ENCODE measurements at places on chromosomes 4 and X.
A peak's percentile ranks its signal among the peaks of the same experiment; 100 is the strongest.

DNA sequence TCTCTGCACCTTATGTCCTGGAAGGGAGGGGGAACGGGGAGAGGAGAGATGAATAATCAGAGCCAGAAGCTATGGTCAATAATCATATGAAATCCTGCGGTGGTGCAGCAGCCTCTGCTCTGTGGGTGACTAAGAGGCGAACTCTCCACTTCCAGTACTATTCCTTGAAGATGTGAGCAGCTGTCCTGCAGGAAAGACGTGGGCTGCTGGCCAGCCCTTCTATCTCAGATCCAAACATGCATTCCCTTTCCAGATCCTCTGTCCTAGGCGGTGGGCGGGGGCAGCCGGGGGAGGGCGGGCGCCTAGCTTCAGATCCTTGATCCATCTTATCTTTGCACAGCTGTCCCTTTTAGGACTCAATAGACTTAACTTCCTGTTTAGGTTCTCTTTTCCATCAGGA, 34.5 kb downstream of the SPINK2 start:
- DNase-seq = peak; percentile 22

GRCh38 chrX:53930515-53931380, 113.5 kb downstream of the PHF8 start:
- no peak for DNase-seq

DNA sequence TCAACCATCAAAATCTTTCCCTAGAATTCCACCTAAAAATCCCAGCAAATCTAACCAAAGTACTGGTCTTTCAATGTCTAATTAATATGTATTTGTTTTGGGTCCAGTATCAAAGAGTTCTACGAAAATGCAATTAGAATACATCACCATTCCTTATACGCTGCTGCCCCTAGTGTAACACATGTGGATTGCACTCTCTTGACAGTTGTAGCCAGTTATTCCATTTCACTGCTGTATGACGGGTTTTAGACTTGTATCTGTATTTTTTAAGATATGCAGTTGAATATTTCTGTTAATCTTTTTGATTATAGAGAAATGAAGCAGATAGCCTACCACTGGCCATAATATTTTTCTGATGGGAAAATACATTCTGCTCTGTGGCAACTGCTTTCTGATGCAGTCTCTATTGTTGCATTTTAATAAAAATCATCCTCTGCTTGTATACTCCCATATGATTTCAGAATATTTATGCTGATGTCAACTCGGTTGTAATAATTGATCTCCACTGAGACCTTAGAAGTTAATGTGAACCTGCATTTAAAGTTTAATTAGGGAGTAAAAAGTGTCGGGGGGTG, 17.1 kb upstream of the PAGE2B start:
- peak; percentile 9 for DNase-seq

- no peak for DNase-seq
These were observed 8.7 kb downstream of the GLOD5 start for GRCh38 chrX:48770296-48770695.

DNA sequence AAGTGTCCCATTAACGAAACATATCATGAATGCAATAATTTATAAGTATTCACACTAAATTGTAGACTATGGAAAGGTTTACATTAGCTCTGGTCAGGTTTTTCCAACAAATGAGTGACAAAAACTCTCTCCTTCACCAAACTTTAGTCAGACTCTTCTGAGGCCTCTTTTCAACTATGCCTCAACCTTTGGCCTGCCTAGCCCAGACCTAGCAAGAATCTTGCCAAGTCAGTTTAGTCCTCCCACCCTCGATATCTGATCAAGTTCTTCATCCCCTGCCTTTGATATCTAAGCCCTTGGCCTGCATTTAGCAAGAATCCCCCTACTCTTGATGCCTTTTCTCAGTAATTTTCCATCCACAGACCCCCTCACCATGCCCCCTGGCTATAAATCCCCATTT, 37.9 kb downstream of the CCDC158 start:
- DNase-seq = no peak

DNA sequence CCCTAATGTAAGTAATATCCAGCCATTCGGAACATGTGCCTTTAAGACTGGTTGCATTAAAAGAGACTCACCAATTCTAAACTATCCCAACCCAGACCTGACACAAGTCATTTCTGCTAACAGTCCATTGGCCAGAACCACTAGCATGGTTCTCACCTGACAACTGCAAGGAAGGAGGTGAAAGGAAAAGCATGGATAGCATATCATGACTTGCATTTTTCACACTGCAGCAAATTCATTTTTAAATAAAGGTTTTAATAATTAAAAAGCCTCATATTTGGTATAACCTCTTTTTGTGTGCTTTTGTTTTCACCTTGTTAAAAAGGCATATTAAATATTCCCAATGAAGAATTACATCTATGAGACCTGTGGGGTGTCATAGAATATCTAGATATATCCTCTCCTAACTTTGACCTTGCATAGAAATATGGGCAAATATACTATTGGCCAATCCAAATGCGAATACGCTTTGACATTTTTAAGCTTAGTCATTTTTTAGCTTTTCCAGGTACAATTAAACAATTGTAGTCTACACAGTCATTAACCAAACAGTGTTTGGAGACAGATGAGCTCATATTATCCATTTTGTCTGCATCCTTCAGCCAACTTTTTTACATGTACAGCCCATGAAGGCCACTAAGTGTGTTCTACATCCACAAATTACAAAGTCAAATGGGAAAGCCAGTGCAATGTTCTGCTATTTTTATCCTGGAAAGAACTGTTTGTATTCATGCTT, 295.3 kb downstream of the PDGFC start:
- no peak for DNase-seq

DNA sequence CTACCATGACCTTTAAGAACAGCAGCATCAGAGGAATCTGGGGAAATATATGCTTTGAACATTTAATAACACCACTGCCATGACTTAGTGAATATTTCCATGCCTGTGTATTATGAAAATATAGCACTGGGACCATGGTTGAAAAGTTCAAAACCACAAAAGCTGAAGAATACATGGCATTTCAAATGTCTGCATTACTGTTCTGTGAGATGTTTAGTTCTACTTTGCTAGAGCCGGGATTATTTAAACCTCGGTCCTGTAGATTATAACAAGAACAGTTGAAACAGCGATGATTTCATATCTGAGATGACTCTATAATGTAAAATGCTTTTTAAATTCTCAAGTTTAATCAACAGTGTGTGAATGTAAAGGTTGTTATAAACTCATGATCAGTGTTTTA, 126.7 kb upstream of the AGA start:
- no peak for DNase-seq

GRCh38 chr4:165184220-165184619, 23.1 kb upstream of the KLHL2 start:
- DNase-seq = no peak

DNA sequence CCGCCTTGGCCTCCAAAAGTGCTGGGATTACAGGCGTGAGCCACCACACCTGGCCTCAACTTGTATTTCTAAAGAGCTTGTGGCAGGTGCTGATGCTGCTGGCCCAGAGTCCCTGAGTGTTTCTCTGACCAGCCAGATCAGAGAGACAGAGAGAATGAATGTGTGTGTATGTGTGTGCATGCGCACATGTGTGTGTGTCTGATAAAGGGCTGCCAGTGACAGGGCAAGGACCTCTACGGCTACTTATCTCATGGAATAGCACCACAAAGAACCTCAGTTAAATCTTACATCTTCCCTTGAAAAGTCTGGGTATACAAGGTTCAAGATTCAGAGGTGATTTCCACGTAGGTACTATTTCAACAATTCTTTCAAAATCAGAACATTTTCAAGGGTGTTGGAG, 86.0 kb downstream of the SCD5 start:
- no peak for DNase-seq

GRCh38 chr4:98673288-98673644, 14.9 kb upstream of the TSPAN5 start:
- DNase-seq = no peak

GRCh38 chr4:23333946-23334878, 555.6 kb downstream of the PPARGC1A start:
- DNase-seq = peak; percentile 21

- DNase-seq = no peak
These were observed 271.8 kb downstream of the INPP4B start for GRCh38 chr4:142574306-142574705.

GRCh38 chr4:157013656-157014055, 42.1 kb upstream of the PDGFC start:
- no peak for DNase-seq

DNA sequence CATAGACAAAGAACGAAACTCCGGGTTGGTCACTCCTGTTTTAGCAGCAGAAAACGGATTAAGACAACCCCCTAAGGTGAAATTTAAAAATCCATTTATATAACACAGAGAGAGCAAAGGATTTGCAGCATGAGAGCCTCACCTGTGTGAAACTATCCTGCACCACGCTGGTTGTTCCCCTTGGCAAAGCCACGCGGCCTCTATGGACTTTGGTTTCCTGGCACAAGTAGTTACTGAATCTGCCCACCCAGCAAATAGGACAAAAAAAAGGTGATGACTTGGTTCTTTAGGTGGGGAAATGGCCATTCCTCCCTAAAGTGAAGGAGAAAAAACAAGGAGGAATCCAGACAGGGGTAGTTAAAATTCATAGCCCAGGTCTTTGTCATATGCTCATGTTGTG, 133.1 kb downstream of the PLS3 start:
- DNase-seq = no peak

DNA sequence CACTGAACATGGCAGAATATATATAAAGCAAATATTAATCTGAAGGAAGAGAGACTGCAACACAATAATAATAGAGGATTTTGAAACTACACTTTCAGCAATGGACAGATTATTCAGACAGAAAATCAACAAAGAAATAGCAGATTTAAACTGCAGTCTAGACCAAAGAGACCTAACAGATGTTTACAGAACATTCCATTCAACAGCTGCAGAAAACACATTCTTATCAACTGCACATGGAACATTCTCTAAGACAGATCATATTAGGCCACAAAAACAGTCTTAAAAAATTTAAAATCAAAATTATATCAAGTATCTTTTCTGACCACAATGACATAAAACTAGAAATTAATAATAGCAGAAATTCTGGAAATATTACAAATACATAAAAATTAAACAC, 27.1 kb downstream of the CENPE start:
- DNase-seq = no peak

DNA sequence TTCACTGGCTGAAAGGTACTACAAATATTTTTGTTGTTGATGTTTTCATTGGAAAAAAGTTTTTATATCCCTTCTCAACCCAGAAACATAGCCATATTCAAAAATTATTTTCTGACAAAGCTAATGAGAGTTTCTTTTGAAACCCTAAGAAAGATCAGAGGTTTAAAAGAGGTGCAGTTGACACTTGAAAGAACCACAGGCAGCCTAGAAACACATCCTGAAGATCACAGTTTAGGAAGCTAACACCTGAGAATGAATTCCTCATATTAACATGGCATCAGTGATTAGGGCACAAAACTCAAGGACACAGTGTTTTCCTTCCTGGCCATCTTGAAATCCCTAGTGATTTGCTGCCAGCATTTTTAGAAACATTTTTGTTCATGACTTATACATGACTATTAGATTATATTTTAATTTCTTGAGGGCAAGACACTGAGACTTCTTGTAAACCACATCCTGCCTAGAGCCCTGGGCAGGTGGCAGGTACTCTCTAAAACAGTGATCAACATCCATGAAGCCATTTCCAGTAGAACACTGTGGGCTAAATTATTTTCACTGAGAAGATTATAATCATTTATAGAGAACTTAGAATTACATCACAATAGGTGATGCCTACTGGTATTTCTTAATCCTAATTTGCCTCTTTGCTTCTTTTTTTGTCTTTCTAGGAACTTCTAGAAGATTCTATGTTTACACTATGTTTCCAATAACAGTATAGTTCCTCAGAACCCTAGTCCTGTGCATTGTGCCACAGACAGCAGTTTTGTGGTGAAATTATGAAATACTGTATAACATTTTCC, 80.0 kb downstream of the ARSJ start:
- no peak for DNase-seq

GRCh38 chr4:187042251-187042650, 318.6 kb upstream of the FAT1 start:
- DNase-seq = no peak

DNA sequence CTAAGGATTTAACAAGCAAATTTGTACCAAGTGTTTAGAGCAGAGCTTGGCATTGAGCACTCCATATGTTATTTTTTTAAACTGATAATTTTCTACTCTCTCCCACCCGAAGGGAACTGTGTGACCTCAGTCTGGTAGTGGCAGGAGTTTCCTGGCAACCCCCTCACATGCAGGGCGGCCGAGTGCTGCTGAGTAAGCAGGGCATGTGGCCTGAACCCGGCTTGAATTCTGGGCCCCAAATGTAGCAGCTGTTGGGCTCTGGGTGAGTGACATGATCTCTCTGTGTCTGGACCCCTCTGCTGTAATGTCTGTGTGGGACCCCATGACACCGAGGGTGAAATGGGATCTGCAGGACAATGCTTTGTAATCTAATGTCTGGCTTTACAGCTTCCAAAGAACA, 13.6 kb upstream of the C4orf50 start:
- no peak for DNase-seq

GRCh38 chr4:3829956-3830773, 64.0 kb downstream of the ADRA2C start:
- DNase-seq = no peak

- no peak for DNase-seq
These were observed 85.9 kb upstream of the FAM47A start for GRCh38 chrX:34218063-34218462.

GRCh38 chr4:54277691-54278090, 48.6 kb downstream of the PDGFRA start:
- DNase-seq = peak; percentile 67

- DNase-seq = no peak
These were observed 6.2 kb downstream of the SORCS2 start for GRCh38 chr4:7198440-7199128.

- DNase-seq = no peak
These were observed 4.0 kb downstream of the HERC6 start for GRCh38 chr4:88382621-88383020.

GRCh38 chr4:48222491-48222890, 47.1 kb downstream of the TEC start:
- DNase-seq = no peak
